G401 (cell line): ENCODE measurements at places on chromosomes 4 and X. TPM values are rescaled to one million over a fixed set of nuclear protein-coding genes. Genes with fewer than 3 reads are reported as not detected.

Gene KLKB1
- not detected in 2 replicates for total RNA-seq

Gene SPINK2
- not detected in 2 replicates for total RNA-seq

Gene GPR34
- total RNA-seq, result not detected in 2 replicates

Gene PPBP
- total RNA-seq, result not detected in 2 replicates

Gene FAT1
- 13.6 and 49.5 TPM in 2 replicates for total RNA-seq

Gene GPC3
- total RNA-seq, result 730 and 743 TPM in 2 replicates

Gene VCX3B
- total RNA-seq, result 0.92 TPM in 1 of 2 replicates, not detected in the other

Gene SERTM2
- total RNA-seq, result not detected in 2 replicates
